Ascending aorta (tissue), 2 donors: ENCODE measurements at places on chromosomes 12 and 14.

DNA sequence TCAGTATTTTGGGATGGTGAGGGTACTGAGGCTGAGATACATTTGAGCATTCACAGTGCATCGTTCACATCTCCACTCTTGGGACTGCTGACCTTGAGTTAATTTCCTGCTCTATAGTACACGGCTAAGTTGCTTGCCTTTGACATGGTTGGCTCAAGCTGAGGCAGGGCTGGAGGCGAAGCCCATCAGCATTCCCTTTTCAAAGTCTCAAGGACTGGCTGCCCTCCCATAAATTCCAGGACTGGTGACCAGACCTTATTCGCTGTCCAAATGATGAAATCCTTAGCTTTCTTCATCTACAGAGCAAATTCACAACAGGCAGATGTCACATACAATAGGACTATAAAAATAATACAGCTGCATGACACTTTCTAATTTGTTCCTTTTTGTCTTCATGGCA is 85.9 kb downstream of the SSPN start:
- no peak for DNase-seq

- peak; percentile 58 for DNase-seq
Observed at GRCh38 chr12:2292560-2292959, 239.8 kb downstream of the CACNA1C start.

- no peak for DNase-seq
Observed at GRCh38 chr12:26697217-26697616, 135.8 kb downstream of the ITPR2 start.

DNA sequence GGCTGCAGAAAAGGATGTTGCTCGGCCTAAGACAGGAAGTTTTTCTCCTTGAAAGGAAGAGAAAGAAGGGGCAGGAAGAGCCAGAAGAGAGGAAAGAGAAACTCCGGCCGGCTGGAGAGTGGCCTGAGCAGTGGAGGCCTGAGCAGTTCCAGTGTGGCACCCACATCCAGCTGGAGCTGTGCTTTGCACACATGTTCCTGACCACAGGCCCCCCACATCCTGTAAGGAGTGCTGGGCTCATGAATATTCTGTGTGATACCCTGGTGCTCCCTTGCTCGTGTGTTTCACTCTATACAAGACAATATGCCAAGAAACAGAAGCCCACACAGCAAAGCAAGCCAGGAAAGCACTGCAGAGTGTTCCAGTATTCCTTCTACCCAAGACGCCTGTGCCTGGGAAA is 27.1 kb downstream of the POLE start:
- DNase-seq: no peak

DNA sequence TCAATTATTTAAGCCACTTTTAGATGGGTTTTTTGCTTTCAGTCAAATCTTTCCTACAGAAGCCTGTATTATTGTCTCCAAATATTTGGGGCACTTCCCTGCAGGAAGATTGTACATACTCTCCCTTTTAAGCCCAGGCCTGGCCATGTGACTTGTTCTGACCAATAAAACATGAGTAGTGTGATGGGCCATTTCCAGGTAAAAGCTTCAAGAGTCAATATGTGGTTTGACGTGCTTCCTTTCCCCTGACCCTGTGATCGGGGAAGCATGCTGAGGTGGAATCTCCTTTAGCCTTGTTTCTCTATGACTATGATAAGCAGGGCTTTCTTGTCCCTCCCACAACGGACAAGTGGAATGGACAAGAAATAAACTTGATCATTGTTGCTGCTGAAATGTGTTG is 14.2 kb upstream of the NIN start:
- DNase-seq: no peak

GRCh38 chr14:21525962-21526671 is at the start of gene SALL2:
SALL2 (minus strand) TSS chr14:21526346; CDS start chr14:21526127, 219 bp downstream.
- DNase-seq: peak; percentile 86

DNA sequence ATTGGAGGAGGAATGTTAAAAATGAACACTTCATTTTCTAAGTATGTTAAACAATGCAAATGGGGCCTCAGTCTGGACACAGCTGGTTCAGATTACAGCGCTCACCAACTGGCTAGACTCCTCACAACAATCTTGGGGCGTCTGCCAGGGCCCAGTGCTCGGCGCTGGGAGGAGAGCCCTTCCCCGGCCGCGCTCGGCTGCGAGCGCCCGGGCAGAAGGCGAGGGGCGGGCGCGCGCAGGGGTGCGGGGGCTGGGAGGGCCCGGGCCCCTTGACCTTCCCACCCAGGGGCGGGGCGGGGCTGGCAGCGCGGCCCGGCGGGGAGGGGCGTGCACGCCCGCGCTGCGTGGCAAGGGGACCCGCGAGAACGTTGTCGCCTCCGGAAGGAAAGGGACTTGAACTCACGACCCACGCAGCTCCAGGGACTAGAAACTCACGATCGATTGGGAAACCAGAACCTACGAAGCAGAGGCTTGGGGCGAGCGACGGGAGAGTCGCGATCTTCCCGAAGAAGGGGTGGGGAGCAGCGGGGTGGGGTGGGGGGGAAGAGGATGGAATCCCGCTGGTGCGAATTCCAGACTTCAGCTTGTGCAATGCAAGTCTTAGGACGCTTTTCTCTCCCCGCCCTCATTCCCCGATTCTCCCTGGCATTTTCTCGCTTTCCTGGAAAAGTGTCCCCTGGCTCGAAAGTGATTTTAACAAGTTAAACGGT is at the start of gene FBLN5:
Gene FBLN5, minus strand, starts transcription at position 220 of the 710 bp plus-strand sequence. CDS start 465 bp downstream, outside the sequence.
- DNase-seq: peak; percentile 82

DNA sequence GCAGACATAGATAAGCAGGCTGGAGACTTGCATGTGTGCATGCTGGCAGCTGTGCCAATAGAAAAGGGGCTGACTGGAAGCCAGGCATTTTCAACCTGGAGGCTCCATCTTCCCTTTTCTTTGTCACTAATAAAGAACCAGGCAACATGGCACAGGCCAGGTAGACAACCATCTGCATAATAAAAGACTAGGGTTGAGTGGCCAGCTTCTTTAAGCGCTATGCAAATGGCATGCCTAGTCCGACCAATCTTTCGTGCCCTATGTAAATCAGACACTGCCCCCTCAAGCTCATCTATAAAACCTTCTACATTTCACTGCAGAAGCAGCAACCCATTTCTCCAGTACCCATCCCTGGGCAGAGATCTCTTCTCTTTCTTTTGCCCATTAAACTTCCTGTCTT is 4.6 kb upstream of the KLRC1 start:
- no peak for DNase-seq

DNA sequence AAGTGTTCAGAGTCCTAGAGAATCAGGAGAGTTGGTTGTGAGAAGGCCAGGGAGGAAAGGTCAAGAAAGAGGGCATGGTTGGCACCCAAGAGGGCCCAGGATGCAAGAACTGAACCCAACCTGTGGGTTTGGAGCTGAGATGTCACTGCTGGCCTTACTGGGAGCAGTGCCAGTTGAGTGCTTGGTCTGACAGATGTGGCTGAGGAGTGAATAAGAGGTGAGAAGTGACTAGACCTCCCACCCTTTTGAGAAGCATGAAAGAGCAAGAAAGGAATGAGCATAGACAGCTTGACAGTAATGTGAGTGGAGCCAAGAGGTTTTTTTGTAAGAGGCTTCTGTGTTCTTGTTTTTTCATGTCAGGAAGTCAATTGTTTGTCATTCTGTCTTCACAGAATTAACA is 95.3 kb downstream of the FGD4 start:
- no peak for DNase-seq

DNA sequence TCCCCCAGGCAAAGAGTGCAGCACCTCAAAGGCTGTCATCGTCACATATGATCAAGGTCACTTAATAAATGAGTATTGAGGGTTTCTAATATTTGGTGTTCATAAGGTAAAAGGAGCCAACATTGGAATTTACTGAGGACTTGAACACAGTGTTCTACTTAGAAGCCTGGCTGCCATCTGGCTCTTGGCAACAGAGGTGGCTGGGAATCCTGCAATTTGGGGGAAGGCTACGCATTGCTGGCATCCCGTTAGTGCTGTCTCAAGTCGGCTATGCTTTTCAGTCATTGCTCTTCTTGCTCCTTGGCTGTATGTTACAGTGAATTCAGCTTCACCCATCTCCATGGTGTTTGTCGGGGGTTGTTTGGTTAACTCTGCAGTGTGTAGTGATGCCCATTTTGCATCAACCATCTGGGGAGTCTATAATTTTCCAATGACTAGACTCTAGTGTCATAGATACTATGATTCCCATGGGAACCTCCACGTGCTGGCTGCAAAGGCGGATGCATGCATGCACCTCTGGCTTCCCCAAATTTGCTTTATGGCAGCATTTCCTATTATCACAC is 12.9 kb upstream of the SLC24A4 start:
- DNase-seq: no peak

- DNase-seq: no peak
Observed at GRCh38 chr12:81874166-81874565, 115.0 kb upstream of the PPFIA2 start.

DNA sequence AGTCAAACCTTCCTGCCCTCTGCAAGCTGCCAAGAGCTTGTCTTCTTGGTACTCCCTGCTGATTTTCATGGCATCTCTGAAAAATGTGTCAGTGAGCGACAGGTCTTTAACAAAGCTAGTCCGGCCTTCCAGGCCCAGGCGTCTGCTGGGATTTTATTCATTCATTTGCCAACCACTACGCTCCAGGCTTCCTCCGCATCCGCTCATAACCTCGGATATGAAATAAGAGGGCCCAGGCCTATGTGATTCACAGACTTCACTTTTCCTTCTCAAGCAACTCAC is 13.8 kb downstream of the TSPAN9 start:
- no peak for DNase-seq

- DNase-seq: no peak
Observed at GRCh38 chr12:47813511-47814196, 6.0 kb downstream of the HDAC7 start.

- no peak for DNase-seq
Observed at GRCh38 chr12:13734584-13735152, 246.7 kb downstream of the GRIN2B start.

- DNase-seq: no peak
Observed at GRCh38 chr14:60622210-60622916, 26.9 kb downstream of the SIX1 start.
